ENCODE measurements at places on chromosomes 3 and 15.

- peaks cover 14% of the 10 kb centered on the region for H3K4me1 ChIP-seq
- peaks cover 7% of the 10 kb centered on the region for H3K36me3 ChIP-seq
- no peak for DNase-seq
Observed at GRCh38 chr3:101806491-101806890, 27.5 kb downstream of the NXPE3 start.

GRCh38 chr3:145035682-145036081 is 1064.1 kb downstream of the DIPK2A start:
- H3K4me3 ChIP-seq: no peak overlapping the region
- no peak for DNase-seq
- no peaks in the 10 kb centered on the region for H3K36me3 ChIP-seq

GRCh38 chr15:91047545-91048199 is 25.3 kb upstream of the VPS33B start:
- no peaks in the 10 kb centered on the region for H3K4me1 ChIP-seq
- no peaks in the 10 kb centered on the region for H3K36me3 ChIP-seq
- H3K27me3 ChIP-seq: peaks cover 10% of the 10 kb centered on the region
- no peak overlapping the region for H3K27ac ChIP-seq
- no peak overlapping the region for H3K4me3 ChIP-seq

GRCh38 chr3:66520724-66521123 is 19.9 kb upstream of the LRIG1 start:
- no peaks in the 10 kb centered on the region for H3K36me3 ChIP-seq
- no peak overlapping the region for H3K27ac ChIP-seq
- no peaks in the 10 kb centered on the region for H3K27me3 ChIP-seq
- no peak overlapping the region for H3K4me3 ChIP-seq

- H3K27ac ChIP-seq: no peak overlapping the region
- H3K4me3 ChIP-seq: no peak overlapping the region
- H3K36me3 ChIP-seq: no peaks in the 10 kb centered on the region
- no peaks in the 10 kb centered on the region for H3K4me1 ChIP-seq
- DNase-seq: no peak
- no peaks in the 10 kb centered on the region for H3K27me3 ChIP-seq
Observed at GRCh38 chr3:65702202-65702601, 336.5 kb downstream of the MAGI1 start.

DNA sequence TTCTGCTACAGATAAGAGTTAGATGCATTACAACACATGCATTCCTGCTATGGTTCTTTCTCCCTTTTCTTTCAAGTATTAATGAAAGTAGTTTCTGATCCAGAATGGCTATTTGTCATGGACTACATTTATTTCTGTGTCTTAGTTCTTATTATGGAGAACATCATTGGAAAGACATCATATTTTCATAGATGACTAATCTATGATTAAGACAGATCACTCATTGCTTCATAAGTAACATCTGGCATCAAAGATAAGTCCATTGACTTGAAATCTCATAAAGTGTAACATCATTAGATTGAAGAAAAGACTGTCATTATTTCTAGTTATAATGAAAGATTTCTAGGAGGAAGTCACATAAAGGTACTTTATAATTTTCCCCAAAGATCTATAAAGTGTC is 366.7 kb downstream of the NSUN3 start:
- H3K27me3 ChIP-seq: no peaks in the 10 kb centered on the region
- no peak overlapping the region for H3K27ac ChIP-seq
- DNase-seq: no peak
- H3K4me1 ChIP-seq: no peaks in the 10 kb centered on the region
- no peak overlapping the region for H3K4me3 ChIP-seq

- DNase-seq: no peak
- no peaks in the 10 kb centered on the region for H3K27me3 ChIP-seq
- H3K36me3 ChIP-seq: no peaks in the 10 kb centered on the region
Observed at GRCh38 chr15:35256141-35256540, 171.0 kb upstream of the NANOGP8 start.

GRCh38 chr3:53134631-53135232 is 4.5 kb upstream of the RFT1 start:
- H3K27ac ChIP-seq: no peak overlapping the region
- H3K4me3 ChIP-seq: no peak overlapping the region
- H3K36me3 ChIP-seq: no peaks in the 10 kb centered on the region
- H3K27me3 ChIP-seq: no peaks in the 10 kb centered on the region
- peaks cover 7% of the 10 kb centered on the region for H3K4me1 ChIP-seq
- peak; percentile 93 for DNase-seq

DNA sequence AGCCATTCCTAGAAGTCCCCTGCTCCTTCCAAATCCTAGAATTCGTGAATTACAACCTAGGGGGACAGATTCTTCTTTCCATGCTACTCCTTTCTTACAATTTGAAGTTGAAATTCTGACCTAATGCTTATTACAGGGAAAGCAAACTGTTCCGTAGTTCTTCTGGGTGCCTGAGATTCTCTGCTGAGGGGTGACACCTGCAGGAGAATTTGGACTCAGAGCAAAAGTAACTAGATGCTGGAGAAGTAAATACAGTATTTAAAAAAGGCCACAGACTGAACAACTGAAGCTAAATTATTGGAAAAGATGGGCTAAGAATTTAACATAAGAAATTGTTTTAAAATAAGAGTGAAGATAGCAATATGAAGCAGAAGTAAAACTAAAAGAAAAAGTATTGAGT is 37.9 kb downstream of the ACAD9 start:
- peaks cover 28% of the 10 kb centered on the region for H3K36me3 ChIP-seq
- no peaks in the 10 kb centered on the region for H3K27me3 ChIP-seq
- H3K4me3 ChIP-seq: no peak overlapping the region

DNA sequence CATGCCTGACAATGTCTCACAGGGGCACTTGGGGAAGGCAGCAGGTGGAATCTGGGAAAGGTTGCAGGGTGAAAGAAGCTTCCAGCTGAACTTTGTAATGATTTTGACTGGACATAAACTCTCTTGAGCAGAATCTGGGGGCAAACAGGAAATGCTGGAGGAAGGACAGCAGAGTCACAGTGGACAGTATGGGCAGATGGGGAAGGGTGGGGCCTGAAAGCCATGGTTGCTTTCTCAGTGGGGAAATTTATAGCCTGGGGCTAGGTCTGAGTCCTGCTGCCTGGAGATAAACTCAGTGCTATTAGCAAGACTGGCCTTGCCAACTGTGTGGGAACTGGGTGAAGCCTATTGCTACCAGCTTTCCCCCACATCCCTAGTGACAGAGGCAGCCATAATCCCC is 203.2 kb downstream of the OSBPL10 start:
- H3K4me1 ChIP-seq: no peaks in the 10 kb centered on the region
- no peak overlapping the region for H3K27ac ChIP-seq
- H3K27me3 ChIP-seq: no peaks in the 10 kb centered on the region
- H3K36me3 ChIP-seq: no peaks in the 10 kb centered on the region
- no peak for DNase-seq

DNA sequence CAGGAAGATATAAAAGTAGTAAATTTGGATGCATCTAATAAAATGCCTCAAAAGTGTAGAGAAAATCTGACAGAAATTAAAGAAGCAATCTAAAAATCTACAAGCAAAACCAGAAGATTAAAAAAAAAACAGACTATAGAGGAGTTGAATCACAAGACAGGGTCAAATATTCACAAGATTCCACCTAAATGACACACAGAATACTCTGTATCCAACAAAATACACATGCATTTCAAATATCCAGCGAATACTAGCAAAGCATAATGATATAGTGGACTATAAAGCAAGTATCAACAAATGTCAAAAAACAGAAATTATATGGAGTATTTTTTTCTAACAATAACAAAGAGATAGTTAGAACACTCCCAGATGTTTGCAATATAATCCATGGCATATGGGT is 20.5 kb upstream of the ACTC1 start:
- H3K27ac ChIP-seq: no peak overlapping the region
- no peak for DNase-seq
- no peaks in the 10 kb centered on the region for H3K4me1 ChIP-seq
- H3K27me3 ChIP-seq: no peaks in the 10 kb centered on the region
- H3K4me3 ChIP-seq: no peak overlapping the region

DNA sequence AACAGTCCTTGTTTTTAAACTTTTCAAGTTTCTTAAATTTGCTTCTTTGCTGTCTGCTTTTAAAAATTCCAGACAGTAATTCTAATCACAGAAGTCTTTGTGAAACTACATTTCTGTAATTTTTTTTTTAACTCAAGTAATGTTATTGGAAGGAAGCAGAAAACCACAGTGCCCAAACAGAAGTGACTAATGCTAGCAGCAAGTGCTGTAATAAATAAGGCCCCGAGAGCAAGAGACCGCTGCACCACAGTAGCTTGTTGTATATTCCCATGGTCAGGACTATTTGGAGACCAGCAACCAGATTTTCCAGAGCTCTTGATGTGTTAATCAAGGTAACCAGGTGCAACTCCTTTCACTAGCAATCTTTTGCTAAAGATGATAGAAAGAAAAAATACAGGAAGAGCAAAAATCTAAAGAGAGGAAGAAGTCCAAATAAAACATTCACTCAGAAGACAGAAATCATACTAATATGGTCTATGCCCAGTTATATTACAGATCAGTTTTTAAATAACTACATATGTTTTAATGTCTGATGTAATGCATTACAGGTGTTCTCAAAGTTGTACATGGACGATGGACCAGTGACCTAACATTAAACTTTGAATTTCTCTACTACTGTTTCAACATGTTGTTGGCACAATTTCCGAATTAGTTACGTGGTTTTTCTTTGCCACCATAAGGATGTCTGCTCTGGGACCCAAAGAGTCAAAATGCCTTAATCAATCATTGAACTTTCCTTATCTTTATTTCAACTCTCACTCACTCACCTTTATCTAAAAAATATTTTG is 36.4 kb downstream of the WWTR1 start:
- H3K4me1 ChIP-seq: peaks cover 24% of the 10 kb centered on the region
- H3K27me3 ChIP-seq: no peaks in the 10 kb centered on the region
- H3K36me3 ChIP-seq: no peaks in the 10 kb centered on the region
- H3K4me3 ChIP-seq: no peak overlapping the region

DNA sequence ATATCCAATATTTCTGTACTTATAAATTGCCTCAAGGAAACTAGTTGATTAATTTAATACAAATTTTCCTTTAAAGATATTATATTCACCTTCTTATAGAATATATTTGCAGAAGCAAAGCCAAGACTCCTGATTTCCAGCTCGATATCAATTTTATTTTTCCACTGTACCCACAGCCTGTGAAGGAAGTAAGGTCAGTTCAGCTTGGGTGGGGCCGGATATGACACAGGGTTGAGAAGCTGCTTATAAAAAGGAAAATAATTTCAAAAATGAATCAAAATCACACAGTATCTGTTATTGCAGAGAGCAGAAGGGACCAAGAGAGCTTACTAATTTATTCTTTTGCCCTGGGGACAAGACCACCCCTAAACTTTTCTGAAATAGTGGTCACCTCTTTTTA is 491.4 kb downstream of the TUSC7 start:
- H3K27ac ChIP-seq: no peak overlapping the region
- no peak overlapping the region for H3K4me3 ChIP-seq
- no peak for DNase-seq
- H3K27me3 ChIP-seq: no peaks in the 10 kb centered on the region

DNA sequence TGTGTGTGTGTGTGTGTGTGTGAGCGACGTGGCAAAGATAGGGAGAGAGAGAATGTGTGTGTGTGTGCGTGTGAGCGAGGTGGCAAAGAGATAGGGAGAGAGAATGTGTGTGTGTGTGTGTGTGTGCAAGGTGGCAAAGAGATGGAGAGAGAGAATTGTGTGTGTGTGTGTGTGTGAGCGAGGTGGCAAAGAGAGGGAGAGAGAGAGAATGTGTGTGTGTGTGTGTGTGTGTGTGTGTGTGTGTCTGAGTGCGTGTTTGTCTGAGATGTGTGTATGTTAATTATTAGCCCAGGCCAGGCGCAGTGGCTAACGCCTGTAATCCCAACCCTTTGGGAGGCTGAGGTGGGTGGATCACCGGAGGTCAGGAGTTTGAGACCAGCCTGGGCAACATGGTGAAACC is 154.6 kb upstream of the RGMA start:
- DNase-seq: no peak
- H3K4me3 ChIP-seq: no peak overlapping the region
- H3K27me3 ChIP-seq: no peaks in the 10 kb centered on the region
- no peak overlapping the region for H3K27ac ChIP-seq
- no peaks in the 10 kb centered on the region for H3K4me1 ChIP-seq
- no peaks in the 10 kb centered on the region for H3K36me3 ChIP-seq

- peaks cover 8% of the 10 kb centered on the region for H3K4me1 ChIP-seq
- no peaks in the 10 kb centered on the region for H3K27me3 ChIP-seq
- no peak overlapping the region for H3K27ac ChIP-seq
- no peak for DNase-seq
Observed at GRCh38 chr3:98012979-98013378, 22.1 kb downstream of the GABRR3 start.

DNA sequence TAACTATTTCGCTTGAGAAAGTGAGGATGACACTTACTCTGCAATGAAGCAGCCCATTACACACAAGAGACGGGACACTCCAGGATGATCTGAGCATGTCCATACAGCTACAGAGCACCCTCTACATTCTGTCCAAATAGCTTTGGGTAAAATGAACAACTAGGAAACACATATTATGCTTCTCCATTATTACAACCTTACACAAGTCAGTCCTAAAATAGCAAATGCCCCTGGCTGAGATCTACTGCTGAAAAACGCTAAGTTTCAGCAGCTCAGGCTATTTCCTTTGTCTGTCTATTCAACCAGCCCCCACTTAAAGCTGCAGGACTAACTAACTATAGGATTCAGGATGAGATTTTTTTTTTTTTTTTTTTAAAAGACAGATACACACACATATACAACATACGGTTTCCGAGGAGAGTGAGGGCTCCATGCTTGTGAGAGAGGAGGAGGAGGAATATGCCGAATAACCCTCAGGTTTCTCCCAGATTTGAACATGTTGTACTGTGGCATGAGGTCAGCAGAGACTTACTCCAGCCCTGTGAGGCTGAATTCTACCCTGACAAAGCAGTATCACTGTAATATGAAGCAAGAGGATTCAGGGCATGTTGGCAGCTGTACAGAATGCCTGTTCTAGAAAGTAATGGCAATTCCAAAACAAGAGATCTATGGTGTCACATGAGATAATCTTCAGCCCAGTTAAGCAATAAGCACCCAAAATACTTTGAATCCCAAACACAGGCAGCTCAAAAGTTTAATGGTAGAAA is 117.3 kb upstream of the PLXND1 start:
- H3K27ac ChIP-seq: no peak overlapping the region
- H3K4me1 ChIP-seq: peaks cover 6% of the 10 kb centered on the region
- no peaks in the 10 kb centered on the region for H3K27me3 ChIP-seq
- no peaks in the 10 kb centered on the region for H3K36me3 ChIP-seq
- DNase-seq: no peak
- no peak overlapping the region for H3K4me3 ChIP-seq

GRCh38 chr3:140236836-140237501 is 302.0 kb downstream of the CLSTN2 start:
- no peaks in the 10 kb centered on the region for H3K27me3 ChIP-seq
- H3K27ac ChIP-seq: no peak overlapping the region
- no peak overlapping the region for H3K4me3 ChIP-seq
- DNase-seq: no peak

GRCh38 chr3:6220447-6220846 is 640.5 kb upstream of the GRM7 start:
- no peak overlapping the region for H3K4me3 ChIP-seq
- DNase-seq: no peak
- H3K27me3 ChIP-seq: no peaks in the 10 kb centered on the region
